ENCODE measurements at places on chromosomes 5 and 9.

DNA sequence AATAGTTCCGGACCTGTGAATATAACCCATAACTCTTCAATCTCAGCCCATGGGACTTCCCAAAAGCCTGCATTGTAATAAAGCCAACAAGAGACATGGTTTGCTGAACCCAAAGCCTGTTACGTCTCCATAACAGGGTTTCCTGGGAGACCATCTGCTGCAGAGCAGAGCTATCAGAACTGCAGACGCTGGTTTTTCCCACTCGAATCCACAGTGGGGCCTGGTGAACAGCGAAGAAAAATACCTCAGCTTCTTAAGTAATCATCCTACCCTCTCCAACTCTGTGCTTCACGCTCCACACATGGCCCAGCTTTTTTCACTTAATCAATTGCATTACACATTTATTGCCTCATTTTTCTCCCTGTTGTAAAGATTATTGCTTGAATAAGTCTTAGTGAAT is 409.5 kb upstream of the GRIA1 start:
- no peak for DNase-seq

GRCh38 chr5:113035096-113035495 is 58.5 kb downstream of the DCP2 start:
- DNase-seq, result no peak

DNA sequence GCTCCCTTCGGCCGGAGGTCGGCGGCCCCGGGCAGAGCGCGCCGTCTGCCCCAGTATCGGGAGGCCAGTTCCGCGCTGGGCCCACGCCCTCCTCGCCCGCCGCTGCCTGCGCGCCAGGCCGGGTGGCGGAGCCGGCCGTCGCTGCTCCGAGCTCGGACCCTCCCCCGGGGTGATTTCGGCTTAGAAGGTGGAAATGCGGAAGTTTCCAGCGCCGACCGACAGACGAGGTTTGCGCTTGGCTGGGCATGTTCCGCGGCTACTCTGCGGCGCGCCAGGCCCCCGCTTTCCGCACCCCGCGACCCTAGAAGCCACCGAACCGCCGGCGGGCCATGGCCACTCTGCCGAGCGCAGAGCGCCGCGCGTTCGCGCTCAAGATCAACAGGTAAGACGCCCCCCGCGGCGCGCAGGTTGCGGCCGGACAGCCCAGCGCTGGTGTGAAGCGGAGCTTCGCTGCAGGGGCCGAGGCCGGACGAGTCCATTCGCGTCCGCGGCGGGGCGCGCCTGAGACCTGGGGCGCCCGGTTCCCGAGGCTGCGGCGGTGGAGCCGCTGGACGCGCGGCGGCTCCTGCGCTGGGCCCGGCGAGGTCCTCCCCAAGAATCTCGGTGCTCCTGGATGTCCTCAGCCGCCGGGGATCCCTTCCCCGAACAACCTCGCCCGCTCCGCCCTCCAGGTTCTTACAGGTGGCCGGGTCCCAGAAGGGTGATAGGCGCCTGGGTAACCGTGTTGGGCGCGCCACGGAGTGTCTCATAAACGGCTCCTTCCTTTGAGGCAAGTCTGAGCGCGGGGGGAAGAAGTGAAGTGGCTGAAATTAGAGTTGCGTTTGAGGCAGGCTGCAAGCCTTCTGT is at the start of gene DOCK8:
Gene DOCK8 (plus strand): TSS at position 218 of the 846 bp plus-strand sequence. CDS start 112 bp downstream, at position 330.
- peak; percentile 4 for DNase-seq

DNA sequence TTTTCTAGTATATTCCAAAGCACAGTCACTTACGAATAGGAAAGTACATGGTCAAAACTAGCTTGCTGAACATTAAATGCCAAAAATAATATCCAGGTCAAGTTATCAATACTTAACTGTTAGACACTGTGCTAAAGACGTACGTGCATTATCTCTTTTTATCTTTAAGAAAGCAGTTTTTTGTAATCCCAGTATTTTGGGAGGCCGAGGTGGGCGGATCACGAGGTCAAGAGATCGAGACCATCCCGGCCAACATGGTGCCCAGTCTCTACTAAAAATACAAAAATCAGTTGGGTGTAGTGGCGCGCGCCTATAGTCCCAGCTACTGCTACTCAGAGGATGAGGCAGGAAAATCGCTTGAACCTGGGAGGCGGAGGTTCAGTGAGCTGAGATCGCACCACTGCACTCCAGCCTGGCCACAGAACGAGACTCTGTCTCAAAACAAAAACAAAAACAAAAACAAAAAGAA is 2.7 kb upstream of the HSPA5 start:
- DNase-seq, result no peak

DNA sequence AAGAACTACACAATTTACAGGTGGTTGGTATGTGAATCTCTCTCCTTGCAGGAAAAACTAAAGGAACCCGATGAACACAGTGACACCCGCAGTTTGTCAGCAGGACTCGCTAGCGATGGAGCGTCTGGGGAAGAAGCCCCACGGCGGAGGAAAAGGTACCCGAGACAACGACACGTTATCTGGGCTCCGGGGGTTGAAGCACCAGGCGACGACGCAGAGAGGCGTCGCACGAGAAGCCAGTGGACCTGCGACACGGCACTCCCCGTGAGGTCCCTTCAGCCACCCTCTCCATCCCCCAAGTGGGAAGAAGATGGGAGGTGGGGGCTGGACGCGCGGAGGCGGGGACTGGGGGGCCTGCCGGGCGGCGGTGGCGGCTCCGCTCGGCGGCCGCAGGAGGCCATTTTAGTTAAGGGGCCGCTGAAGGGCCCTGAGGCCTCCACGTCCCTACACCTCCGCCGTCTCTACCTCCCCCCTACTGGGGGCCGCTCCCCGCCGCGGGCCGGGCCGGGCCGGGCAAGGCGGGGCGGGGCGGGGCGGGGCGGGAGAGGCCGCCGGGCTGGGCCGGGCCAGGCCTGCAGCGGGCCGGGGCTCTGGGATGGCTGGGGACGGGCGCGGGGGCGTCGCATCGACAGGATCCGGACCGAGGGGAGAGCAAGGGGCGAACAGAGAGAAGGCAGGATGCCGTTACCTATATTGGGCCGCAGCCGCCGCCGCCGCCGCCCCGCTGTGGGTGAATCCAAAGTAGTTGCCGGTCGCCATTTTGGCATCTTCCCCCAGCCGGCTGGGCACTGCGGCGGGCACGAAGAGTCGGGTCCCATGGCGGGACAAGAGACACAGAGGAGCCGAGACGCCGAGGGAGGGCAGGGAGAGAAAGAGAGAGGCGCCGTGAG is 754 bp downstream of the ZFR start:
- peak; percentile 55 for DNase-seq

DNA sequence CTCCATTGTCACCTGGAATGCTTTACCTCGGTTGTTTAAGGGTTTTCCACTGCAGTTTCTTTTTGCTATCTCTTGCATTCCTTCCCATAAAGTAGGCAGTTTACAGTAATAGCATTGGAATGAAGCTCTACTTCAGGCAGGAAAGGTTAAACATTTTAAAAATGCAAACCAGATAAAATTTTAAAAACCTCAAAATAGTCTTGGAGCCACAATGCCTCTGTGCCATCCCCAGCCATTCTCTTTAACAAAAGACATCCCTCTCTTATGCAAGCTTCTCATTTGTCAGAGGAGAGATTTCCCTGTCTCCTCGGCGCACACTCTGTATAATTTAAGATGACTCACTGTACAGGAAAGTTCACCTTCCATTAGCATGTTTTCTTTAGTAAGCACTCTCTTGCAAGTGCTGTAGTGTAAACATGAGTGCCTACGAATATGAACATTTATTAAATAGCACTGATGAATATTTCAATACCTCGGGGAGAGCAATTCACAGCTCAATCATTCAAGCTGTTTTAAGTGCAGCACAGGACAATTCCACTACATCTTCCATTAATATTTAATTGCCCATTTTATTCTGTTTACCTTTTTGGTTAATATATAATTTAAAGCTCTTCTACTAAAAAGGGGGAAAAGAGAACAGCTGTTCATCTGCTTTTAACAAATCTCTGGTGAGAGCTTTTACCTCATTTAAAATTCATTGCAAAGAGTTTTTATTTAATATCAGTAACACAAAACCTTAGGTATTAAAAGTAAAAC is 343.6 kb downstream of the SPATA31D1 start:
- DNase-seq, result peak; percentile 92

GRCh38 chr5:132856011-132856410 is 10.3 kb downstream of the GDF9 start:
- DNase-seq, result no peak

DNA sequence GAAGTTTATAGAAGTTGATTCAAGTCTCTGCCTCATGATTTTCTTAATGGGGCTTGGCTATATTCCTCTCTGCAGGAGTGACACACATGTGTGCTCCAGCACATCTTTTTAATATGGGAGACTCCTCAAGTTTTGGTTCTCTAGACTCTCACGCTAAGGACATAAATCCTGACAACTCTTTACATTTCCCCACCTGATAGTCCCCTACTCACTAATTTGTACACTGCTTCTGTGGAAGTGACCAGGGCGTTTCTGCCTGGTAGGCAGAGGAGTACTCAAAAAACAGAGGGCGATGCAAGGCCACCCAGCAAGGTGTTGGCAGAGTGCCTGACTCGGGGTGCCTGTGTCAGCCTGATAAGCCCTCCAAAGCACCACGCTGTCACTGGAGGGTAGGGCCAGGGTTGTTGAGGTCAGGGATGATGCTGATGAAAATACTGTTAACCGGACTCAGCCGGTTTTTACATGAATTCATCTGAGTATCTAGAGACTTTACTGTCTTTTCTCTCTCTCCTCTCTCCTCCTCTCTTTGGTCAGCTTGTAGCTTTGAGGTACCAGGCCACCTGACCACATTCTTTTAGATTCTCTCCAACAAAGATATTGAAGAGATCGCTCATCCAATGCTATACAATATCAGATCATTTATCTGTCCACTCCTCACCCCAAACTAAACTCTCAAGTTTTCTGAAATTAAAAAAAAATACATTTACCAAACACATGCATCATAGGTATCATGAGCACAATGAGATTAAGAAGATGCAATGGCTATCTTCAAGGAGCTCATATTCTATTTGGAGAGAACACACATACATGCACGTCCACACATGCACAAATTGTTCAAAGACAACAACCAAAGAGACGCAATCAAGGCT is 205.2 kb downstream of the PIK3R1 start:
- DNase-seq, result no peak

- no peak for DNase-seq
Observed at GRCh38 chr9:135363596-135363995, 116.0 kb upstream of the PPP1R26 start.

GRCh38 chr5:87327998-87328397 is 60.3 kb downstream of the RASA1 start:
- no peak for DNase-seq

GRCh38 chr5:22319798-22320197 is 533.3 kb downstream of the CDH12 start:
- no peak for DNase-seq

DNA sequence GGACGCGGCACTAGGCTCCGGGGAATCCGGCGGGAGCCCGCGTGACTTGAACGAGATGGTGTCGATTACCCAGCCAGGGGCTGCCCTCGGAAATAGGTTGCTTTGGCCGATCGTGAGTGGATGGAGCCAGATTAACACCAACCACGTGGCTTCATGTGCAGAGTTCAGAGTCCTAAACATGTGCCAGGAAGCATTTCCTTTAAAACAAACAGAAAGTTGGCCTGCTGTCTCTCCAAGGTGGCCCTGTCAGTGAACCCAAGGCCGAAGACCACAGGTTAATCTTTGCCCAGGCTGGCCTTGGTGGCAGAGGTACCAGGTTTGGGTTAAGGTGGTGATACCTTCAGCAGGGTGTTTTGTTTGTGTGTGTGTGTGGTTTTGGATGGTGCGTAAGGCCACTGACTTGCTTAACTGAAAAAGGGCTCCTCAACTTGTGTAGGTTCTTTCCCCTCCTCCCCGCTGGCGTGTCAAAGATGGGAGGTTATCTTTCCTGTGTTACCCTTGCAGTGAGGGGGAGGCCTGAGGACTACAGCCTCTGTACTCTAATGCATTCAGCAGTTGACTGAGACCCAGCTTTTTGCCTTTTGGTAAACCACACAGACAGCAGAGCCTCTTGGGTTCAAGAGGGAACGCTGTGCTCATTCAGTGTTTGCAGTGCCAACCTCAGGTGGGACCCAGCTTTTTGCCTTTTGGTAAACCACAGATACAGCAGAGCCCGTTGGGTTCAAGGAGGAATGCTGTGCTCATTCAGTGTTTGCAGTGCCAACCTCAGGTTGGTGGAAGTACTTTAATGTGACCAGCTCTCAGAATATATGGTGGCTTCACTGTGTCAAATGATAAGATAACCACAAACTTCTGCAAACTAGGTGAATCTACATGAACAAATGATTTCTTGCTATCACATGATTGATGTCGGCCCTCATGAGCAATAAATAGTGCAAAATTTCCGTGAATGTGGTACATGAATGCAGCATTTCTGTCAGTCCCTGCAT is 1.4 kb downstream of the IQGAP2 start:
- DNase-seq, result no peak

DNA sequence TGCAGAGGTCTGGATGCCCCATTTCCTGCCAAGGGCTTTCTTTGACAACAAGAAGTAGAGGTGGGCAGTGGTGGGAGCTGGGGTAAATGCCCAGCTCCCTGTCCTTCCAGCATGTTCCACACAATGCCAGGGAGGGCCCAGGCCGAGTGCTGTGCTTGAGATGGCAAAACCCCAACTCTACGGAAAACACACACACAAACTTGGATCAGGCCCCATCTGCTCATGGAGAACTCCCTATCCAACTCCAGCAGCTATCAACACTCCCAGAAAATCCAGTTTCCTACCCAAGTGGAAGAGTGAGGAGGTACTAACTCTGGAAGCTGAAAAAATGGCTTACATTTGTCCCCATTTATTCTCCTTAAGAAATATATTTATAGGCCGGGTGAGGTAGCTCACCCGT is 61.1 kb upstream of the FUBP3 start:
- DNase-seq, result no peak

DNA sequence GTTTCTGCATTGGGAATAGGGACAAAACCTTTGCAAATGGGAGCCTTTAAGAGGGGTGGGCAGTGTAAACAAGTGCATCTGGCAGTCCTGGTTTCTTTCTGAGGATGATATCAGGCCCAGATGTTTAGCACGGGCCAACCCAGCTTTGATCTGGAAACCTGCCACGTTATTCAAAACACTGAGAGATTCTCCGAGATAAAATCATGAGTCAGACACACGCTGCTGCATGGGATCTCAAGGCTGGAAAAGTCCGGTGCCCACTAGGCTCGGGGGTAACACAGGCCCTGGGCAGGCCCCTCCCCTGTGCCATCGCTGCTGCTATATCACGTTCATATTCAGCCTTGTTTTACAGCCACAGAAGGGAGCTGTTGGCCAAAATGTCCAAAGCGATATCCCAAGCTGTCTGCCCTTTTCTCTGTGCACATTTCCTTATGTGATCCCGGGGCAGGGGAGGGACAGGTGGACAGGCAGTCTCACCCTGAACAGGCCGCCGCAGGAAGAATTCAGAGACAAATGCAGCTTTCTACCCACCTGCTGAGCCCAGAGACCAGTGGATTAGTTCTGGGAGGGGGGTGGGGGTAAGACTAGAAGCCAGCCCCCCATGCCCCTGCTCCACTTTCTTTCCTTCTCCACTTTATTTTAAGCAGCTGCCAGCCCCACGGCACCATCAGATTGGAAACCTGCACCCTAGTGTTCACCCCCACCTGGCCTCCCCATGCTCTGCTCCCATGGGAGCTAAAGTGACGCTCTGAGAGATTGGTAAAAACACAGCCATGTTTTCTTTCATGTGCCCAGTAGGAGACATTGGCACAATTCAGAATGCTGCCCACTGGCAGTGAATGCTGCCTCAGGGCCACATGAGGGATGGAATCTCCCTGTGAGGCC is 63.1 kb downstream of the TMOD1 start:
- peak; percentile 71 for DNase-seq

- DNase-seq, result peak; percentile 6
Observed at GRCh38 chr5:80919678-80920196, 40.4 kb upstream of the RASGRF2 start.

Measured in EH (cell line).